Stimulated activated CD4-positive, alpha-beta T cell treated with anti-CD3 and anti-CD28 coated beads, Interleukin-1b, Interleukin-23, amount 100 ng/mL, for 4 hours (primary cell): ENCODE measurements at places on chromosomes 5 and 9.

GRCh38 chr5:103271570-103272289, 13.2 kb downstream of the MACIR start:
- DNase-seq, result no peak

- no peak for DNase-seq
These were observed 37.5 kb downstream of the CREBRF start for GRCh38 chr5:173093606-173094005.

DNA sequence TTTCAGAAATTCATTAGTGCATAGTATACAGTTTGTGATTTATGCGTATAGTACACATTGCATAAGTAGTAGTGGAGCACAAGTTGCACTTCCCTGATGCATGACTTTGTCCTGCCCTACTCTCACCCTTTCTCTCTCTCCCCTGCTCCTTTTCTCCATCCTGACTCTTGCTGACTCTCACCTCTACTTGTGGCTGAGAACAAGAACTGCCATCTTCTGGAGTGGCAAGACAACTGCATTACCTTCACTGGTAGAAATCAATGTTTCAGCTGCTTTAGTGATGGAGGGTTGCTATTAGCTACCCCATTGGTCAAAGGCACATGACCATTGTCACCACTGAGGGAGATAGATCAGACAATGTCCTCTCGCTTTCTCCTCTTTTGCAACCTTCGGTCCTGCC, 26.9 kb downstream of the SPEF2 start:
- DNase-seq, result no peak

- no peak for DNase-seq
These were observed 77.5 kb downstream of the RXRA start for GRCh38 chr9:134403682-134404301.

GRCh38 chr5:166596043-166596442, 1695.4 kb upstream of the WWC1 start:
- no peak for DNase-seq

GRCh38 chr5:150101023-150101422, 14.7 kb upstream of the CSF1R start:
- DNase-seq, result no peak
